ENCODE measurements at places on chromosomes 12 and 14.

- no peak for DNase-seq
These were observed 5.8 kb downstream of the AICDA start for GRCh38 chr12:8606890-8607289.

- no peak for DNase-seq
These were observed 29.6 kb downstream of the KCNK13 start for GRCh38 chr14:90091393-90091792.

- no peak for DNase-seq
These were observed 532 bp upstream of the PRKD1 start for GRCh38 chr14:29928117-29928640.

- no peak for DNase-seq
These were observed 56.5 kb downstream of the PRIMA1 start for GRCh38 chr14:93731753-93732152.

DNA sequence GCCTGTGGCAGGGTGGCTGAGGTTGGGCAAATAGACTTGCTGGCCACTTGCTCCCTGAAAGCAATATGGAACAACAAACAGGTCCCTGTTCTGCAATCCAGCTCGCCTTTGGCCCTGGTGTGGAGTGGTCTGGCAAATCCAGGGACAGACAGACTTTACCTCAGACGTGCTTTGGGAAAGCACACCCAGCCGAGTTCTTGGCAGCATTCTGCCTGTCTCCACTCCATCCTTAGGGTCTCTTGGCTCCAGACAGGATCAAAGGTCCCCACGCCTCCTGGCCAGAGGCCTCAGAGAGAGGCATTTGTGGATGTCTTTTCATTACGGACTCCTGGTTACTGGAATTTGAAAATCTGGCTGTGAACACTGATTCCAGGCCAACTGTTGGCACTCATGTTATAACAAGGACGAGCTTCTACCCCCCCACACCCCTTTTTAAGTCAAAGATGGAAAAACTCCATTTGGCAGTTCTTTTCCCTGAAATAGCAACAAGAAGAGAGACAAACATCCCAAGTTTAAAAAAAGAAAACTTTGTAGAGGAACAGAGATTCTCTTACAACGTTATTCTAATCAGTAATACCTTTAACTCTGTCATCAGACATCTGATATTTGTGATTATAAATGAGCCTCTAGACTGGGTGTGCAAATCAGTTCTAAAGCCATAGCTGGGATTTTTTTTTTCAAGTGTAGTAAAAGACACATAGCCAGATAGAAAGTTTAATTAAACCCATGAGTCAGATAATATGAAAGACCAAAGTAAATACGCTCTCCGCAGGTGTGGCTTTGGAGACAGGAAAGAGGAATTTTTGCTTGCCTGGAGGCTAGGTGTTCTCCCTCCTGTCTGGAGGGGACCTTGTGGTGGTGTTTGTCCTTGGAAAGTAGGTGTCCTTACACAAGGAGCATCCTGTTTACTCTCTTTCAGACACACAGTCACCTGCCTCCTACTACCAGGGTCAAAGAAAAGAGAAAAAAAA, 60.7 kb downstream of the GALNT8 start:
- peak; percentile 20 for DNase-seq

- DNase-seq = peak; percentile 86
These were observed 53.8 kb downstream of the PLEKHG3 start for GRCh38 chr14:64758025-64758521.

Measured in mammary epithelial cell (primary cell).